ENCODE measurements at places on chromosomes 3 and 15.

DNA sequence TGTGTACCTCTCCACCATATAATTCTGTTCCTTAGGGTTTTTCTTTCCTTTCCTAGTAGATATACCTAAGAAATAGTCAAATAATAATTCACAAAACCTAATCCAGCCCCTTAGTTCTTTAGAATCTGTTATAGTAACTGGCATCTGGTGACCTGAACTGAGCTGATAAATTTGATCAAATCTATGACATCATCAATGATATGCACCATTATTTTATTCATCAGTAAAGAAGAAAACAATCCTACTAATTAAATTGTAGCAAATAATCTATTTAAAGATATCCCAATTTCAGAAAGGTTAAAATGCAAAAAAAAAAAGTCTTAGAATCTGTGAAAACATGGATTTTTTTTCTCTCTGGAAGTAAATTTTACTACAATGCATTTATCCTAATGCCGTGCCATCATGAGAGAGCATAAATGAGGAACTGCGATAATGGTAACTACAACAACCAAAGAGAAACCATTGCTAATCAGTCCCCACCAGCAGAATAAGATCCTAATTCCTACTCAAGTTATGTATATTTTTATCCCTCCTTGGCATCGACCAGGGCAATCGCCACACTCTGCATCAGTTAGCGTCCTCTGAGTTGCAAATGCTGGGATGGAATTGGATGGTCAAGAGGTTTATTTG lies 6.6 kb upstream of the MNS1 start:
- DNase-seq: no peak

- DNase-seq: peak; percentile 70
Measured at GRCh38 chr3:140753865-140754754, 76.2 kb downstream of the TRIM42 start.

GRCh38 chr3:80553211-80553610 lies 785.4 kb upstream of the ROBO1 start:
- DNase-seq: no peak

DNA sequence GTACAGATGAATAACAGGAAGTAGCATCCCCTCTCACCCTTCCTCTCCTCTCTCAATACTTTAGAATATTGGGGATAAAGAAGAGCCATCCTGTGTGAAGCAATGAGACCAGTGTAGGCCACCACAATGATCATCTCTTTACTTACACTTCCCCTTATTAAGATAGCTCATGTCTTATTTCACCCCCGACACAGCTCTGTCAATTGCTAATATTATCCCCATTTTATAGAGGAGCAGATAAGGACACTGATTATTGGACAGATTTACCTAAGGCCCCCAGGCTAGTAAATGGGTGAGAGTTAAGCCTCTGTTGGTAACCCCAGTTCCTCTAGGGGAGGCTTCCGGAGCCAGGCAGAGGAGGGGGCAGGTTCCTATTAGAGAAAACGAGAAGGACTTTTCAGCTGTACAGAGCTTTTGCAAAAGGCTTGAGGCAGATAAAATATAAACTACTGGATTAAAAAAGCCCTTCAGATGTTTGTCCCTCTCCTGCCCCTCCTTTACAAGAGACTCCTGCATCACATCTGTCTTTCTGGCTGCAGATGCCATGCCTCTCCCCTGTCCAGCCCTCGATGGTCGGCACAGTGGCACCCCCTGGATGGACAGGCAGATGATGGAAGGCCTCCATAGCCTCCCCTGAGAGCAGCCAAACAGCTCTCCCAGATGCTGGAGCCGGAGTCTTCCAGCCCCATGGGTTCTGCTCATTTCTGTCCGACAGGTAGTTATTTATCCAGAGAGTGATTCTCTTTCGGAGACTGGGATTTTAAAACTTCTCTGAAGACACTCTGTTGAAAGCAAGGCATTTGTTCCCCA lies 49.4 kb upstream of the LCTL start:
- no peak for DNase-seq

DNA sequence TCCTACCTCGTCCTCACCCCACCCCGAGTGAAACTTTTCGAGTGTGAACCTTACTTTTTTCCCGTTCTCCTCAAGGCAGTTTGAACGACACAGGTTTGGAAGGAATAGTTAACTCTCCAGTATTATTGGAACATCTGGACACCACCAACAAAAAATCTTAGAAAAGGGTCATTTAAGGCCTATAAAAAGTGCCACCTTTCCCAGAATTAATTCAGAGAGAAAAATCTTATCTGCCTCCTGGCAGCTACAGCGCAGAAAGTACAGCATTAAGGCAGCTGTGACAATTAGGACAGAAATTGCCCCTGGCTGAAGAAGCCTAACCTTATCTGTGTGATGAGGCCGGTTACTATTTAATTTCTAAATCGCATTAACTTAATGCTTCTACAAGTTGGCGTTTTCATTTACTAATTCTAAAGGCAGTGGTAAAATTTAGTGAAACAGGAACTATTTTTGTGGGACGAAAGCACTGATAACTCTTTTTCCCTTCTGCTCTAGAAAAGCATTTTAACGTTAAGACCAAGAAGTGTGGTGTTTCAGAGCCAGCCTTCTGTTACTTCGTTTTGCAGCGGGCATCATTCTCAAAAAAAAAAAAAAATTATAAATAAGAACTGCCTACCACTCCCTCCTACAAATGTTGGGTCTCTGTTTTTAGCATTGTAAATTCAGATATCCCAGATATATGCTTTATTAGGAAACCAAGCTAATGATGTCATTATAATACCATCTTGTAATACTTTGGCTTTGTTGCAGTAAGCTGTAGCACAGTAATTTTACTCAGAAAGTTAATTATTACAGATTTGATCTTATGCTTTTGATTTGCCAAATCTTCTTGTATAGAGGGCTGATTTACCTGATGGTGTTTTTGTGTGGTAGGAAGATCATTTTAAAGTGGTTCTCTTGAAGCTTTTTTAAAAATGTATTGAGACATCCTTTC lies 1.4 kb downstream of the ATP11B start:
- DNase-seq: no peak

GRCh38 chr15:96625256-96625655 lies 294.8 kb downstream of the NR2F2 start:
- no peak for DNase-seq

All from NCI-H526 (cell line).